ENCODE measurements at places on chromosomes 5 and 9.

DNA sequence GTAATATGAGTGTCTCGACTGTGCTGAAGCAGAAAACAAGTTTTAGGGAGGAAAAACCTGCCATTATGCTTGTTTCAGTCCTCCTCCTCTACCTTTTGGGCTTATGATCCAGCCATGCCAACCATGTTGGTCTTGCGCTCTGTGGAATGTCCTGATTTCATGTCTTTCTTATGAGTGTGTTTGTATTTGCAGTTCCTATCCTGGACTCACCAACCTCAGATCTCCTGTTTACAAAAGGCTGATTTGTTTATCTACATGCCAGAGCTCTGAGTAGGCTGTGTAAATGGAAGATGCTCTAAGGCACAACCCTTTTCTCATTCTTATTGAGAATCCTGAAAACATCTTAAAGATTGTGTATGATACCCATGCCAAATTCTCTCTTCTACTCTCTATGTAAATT lies 138.6 kb downstream of the ARHGEF28 start:
- DNase-seq, result no peak

DNA sequence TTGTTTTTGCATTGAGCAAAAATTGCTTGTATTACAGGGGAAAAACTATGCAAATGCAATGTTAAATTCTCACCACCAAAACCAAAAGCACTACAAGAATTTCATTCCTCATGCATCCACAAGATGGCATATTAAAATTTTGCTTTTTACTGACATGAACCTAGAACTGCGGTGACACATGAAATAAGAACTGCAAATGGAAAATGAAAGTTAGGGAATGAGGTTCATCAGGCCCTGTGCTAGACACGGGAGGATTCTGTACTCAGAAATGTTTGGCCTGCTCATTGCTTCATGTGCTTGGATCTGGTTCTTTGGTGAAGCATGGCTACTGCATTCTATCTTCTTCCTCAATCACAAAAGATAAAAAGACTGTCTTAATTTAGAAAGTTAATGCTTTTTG lies 9.1 kb upstream of the RFK start:
- DNase-seq, result peak; percentile 20

DNA sequence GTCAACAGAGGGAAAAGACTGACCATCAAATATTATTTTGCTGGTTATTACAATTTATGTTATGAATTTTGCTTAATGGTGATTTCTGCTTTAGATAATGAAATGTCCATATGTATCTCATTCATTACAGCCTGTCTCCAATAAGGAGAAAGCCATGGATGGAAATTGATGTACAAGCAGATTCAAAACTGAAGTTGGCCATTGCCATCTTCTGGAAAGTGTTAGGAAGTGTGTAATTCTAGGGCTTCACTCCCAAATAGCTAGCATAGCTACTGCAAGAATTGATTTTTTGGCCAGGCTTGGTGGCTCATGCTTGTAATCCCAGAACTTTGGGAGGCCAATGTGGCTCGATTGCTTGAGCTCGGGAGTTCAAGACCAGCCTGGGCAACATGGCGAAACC lies 45.8 kb downstream of the DYNC2I2 start:
- DNase-seq, result no peak

- DNase-seq, result no peak
Observed at GRCh38 chr5:112154940-112155686, 264.0 kb downstream of the EPB41L4A start.

DNA sequence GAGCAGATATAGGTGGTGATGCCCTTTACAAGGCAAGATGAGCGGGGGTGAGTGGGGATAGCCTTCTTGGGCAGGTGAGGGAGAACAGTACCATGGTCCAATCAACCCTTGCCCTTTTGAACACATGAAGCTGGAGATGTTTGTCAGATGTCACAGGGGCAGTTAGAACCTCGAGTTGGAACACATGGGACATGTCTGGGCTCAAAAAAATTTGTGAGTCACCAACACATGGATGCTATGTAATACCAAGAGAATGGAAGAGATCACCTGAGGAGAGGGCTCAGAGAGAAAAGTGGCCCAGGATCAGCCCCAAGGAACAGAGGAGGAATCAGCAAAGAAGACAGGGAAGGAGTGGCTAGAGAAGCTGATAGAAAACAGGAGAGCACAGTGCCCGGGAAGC lies 4.7 kb downstream of the PHYKPL start:
- no peak for DNase-seq

DNA sequence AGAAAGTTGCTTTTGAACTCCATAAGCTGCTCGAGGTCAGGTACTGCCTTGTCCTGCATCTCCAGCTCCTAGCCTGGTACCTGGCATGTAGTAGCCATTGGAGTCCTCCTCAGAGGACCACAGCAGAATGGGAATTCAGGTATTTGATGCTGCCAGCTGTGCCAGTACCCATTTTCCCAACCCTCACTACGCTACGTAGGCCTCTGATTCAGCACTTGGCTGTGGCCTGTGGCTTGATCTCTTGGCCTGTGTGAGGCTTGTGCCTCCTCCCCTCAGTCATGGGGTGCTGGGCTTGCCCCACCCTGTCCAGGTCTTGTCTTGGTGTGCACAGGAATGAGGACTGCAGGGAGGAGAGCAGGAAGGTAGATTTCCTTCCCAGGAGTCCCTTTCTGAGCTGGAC lies 11.8 kb downstream of the OTULIN start:
- DNase-seq, result peak; percentile 30

- no peak for DNase-seq
Observed at GRCh38 chr9:13970018-13970417, 343.9 kb downstream of the NFIB start.

DNA sequence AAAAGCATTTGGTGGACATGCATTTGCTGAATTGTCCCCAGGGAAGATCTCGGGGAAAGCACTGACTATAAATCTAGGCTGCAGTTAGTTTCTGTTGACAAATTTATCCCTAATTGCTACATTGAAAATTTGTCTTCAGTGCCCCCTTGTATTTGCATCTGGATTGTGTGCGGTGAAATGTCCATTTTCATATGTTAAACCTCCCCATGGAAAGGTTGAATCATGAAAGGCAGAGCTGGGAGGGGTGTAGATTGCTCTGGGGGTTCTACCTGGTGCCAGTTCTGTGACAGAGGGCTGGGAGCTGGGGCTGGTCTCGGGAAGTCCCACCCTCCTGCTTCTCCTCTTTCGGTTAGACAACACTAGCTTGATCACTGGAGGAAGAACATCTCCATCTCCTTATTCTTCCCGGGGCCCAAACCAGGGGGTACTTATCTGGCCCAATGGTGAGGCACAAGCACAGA lies 101.9 kb downstream of the GADD45G start:
- no peak for DNase-seq

GRCh38 chr9:133731876-133732638 lies 6.1 kb downstream of the SARDH start:
- DNase-seq, result no peak
